ENCODE measurements at places on chromosomes 2 and 18.

- no peak for DNase-seq
Measured at GRCh38 chr2:200968162-200968561, 4.7 kb upstream of the ORC2 start.

GRCh38 chr2:134505446-134505845 lies 213.4 kb downstream of the TMEM163 start:
- DNase-seq, result no peak

GRCh38 chr2:234706086-234706485 lies 209.2 kb upstream of the ARL4C start:
- no peak for DNase-seq

DNA sequence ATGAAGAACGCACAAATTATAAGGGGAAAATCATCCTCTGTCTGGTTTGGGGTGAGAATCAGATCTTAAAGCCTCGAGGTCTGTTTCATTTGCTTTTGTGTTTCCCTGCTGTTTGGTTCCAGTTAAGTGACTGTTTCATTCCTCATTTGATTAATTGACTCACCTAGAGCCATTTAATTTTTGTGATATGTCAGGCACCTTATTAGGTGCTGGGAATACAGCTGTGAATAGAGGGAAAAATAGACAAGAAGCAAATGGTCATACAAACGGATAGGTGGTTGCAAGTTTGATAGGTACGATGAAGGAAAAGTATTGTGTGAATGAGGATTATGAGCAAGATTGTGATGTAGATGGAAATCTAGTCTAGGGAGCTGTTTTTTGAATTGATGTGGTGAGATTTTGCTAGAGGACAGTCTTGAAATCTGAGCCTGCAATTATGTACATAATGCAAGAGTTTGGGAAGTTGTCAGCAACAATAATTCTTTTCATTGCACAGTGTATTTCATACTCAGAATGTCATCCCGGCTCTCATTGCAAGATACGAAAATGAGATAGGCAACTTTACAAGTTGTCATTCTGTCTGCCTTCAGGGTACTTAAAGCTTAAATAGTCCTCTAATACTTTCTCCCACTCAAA lies 2.2 kb downstream of the ACSL3 start:
- DNase-seq, result no peak

DNA sequence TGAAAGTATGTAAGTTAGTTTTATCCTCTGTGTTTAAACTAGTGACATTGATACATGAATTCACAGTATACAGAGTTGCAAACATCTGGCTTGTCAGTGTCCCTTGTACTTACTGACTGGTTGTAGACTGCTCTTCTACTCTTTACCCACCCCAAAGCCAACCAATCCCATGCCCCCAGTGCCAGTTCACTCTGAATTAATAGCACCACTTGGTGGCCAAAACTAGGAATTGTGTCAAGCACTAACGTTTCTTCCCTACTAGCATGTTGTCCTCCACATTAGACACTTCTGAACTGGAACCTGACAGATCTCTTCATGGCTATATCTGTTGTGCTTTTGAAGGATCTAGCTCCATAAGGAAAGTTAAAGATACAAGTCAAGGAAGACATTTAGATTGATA lies 27.2 kb upstream of the OTX1 start:
- DNase-seq, result no peak

GRCh38 chr18:7760967-7761948 lies 194.1 kb downstream of the PTPRM start:
- DNase-seq, result no peak

DNA sequence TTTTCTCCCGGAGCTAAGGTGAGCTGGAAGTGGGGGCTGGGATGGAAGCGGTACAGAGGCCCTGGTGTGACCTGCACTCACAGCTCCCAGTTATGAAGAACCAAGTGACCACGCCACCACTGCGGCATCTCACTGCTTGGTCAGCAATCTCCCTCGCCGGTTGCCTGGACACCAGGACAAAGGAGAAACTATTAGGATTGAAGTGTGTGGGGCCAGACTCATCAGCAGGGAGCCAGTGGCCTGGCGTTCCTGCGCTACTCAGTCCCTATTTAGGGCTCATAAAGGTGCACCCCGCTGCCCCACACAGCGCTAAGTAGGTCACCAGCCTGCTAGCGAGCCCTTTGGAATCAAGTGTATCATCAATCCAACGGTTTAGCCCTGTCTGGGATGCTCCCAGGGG lies 82.9 kb downstream of the ZCCHC2 start:
- no peak for DNase-seq

DNA sequence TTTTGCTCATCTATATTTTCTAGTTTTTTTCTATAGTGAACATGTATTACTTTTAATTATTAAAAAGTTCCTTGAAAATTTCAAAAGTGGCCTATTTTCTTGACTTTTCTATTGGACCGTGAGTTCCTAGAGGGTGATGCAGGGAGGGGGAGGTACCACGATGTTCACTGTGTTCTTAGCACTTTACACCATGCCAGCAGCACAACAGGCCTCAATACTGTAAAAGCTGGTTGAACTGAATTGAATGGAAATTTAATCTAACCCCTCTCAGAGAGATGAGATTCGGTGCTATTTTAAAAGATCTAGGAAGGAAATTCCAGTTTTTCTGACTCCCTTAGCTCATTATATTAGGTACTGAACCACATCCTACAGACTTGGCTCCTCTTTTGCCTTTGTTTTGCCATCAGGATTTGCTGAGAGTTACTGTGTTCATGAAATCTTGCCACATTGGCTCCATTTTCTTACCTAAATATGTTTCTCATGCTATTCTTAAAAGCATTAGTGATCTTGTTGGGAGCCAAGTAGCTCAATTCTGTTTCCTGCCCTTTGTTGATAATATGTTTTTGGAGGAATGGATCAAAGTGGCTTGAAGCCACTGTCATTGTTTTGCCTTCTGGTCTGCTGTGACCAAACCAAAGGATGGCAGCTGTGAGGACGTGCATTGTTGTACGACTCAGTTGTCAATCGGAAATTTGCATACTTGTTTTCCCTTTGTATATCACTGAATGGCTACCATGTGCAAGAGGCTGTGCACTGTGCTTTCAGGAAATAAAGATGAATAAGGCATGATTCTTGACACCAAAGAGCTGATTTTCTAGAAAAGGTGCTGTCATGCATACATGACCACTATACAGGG lies 25.3 kb downstream of the MYO1B start:
- DNase-seq, result no peak

GRCh38 chr2:176325732-176326131 lies 56.5 kb downstream of the MTX2 start:
- DNase-seq, result no peak

DNA sequence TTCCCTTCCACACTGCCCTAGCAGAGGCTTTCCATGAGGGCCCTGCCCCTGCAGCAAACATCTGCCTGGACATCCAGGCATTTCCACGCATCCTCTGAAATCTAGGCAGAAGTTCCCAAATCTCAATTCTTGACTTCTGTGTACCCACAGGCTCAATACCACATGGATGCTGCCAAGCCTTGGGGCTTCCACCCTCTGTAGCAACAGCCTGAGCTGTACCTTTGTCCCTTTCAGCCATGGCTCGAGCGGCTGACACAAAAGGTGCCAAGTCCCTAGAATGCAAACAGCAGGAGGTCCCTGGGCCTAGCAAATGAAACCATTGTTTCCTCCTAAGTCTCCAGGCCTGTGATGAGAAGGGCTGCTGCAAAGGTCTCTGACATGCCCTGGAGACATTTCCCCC lies 744.5 kb upstream of the LINC00305 start:
- DNase-seq, result no peak

DNA sequence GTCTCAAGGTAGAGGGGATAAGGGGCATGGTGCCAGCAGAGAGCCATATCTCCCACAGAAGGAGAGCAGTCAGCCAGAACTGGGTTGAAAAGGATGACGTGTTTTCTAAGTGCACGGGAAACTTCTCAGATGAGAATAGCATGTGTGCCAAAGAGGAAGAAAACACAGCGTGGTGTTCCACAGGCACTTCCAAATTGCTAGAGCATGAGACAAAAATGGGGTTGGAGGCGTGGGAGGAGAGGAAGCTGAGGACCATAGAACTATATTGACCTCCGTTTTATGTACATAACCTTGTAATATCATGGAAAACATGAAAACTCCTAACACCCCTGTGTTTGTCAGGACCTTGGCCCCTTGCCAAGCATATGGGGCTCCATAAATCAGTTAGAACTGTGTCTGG lies 682.7 kb upstream of the RAB6C start:
- DNase-seq, result no peak

DNA sequence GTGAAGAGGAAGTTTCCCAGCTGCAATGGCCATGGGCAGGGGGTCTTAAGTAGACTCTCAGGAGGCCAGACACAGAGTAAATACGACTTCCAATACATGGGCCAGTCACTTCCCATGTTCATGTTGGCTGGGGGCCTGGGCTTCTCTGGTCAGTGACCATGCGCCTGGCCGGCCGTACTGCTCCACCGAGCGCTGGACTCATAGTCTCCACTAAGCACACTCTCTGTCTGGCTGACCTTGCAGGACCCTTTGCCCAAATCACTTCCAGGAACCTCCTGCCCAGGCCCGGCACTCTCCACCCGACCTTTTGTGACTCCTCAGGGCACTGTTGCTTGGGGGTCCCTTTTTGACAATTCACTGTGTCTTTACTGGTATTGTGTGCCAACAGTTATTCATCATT lies 69.3 kb downstream of the SOWAHC start:
- no peak for DNase-seq

- DNase-seq, result no peak
Measured at GRCh38 chr18:45667056-45667736, 51.9 kb downstream of the SLC14A2 start.

- DNase-seq, result no peak
Measured at GRCh38 chr2:189261916-189262315, 82.4 kb upstream of the COL5A2 start.

GRCh38 chr2:26178246-26178645 lies 5.4 kb downstream of the GAREM2 start:
- no peak for DNase-seq

DNA sequence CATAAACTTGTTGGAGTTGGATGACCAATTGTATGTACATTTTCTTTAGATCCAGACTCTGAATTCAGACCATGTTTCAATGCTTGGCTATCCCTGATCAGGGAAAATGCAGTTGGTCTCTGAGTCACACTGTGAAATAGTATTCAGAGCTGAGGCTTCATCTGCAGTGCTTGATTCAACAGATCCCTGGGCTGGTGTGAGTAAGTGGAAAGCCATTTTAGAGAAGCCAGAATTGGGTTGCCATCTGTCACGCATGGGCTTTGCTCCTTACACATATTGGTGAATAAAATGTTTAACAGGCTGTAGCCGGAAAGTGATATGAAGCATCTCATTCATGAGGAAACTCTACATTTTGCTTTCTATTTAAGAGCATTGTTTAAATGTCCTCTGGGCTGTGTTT lies 50.0 kb upstream of the ACYP2 start:
- DNase-seq, result no peak

DNA sequence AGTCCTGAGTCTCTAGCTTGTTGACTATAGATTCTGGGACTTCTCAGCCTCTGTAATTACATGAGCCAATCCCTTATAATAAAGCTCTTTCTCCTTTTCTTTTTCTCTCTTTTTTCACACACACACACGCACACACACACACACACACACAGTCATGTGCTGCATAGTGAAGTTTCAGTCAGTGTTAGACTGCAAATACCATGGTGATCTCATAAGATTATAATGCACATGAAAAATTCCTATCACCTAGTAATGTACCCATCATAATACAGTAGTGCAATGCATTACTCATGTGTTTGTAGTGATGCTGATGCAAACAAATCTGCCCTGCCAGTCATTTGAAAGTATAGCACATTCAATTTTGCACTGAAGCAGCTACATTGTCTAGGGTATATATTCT lies 558.2 kb downstream of the SUCLG1 start:
- no peak for DNase-seq

GRCh38 chr2:60634438-60634837 lies 81.0 kb upstream of the BCL11A start:
- no peak for DNase-seq

DNA sequence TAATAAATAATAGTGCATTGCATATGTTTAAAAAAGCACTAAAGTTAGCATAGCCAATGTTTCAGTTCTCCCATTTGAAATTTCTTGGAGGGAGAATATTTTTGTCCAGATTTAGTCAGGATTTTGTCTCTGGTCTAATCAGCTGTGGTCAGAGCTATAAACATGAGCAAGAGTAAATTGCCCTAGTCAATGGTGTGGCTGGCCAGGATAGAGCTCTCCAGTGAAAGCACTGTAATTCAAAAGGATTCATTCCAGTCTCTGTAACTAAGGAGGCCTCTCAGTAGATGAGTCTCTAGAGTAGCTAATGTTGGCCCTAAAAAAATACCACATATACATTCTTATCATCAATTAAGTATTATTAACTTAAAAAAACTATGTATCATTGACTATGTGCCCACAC lies 241.6 kb downstream of the CDCA7 start:
- no peak for DNase-seq

- DNase-seq, result no peak
Measured at GRCh38 chr2:88307817-88308216, 137.7 kb downstream of the THNSL2 start.

DNA sequence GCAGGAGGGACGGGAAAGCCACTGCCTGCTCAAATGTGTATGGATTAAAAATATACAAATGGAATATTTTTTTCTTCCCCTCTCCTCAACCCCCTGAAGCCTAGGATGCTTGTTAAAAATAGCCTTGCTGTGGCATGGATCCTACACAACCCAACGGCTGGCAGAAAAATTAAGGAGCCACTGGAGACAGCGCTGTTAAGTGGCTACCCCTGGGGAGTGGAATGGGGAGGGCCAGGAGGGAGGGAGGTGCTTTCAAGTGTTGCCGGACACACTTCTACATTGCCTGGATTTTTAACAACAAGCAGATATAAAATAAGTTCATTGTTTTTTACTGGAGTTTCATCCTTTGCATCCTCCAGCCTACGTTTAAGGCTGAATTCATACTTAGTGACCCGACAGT lies 66.6 kb downstream of the ZBTB7C start:
- DNase-seq, result no peak

DNA sequence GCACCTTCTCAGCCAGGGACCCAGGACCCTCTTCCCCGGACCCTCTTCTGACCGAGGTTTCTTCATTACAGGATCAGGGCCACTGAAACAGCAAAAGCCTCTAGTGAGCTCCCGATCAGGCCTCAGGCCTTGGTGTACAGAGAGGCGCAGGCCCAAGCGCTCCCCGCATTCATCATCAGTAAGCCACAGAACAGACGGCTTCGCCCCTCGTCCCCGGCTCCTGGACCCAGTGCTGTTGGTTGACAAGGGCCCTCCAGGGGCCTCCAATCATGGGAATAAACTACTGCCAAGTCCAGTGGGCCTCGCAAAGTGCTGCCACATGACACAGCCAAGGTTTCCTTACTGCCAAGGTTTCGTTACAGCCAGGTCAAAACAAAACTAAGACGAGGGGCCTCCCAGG lies 111.4 kb downstream of the ZNF516 start:
- no peak for DNase-seq

DNA sequence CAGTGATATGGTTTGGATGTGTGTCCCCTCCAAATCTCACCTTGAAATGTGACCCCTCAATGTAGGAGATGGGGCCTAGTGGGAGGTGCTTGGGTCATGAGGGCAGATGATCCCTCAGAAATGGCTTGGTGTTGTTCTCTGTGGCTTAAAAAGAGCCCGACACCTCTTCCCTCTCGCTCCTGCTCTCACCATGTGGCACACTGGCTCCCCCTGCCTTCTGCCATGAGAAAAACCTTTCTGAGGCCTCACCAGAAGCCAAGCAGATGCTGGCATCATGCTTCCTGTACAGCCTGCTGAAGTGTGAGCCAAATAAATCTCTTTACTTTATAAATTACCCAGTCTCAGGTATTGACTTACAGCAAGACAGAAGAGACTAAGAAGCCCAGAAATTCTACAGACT lies 357.1 kb downstream of the NRXN1 start:
- DNase-seq, result no peak

GRCh38 chr18:26335571-26336487 lies 109.6 kb downstream of the TAF4B start:
- no peak for DNase-seq

GRCh38 chr18:2424420-2424819 lies 146.9 kb downstream of the METTL4 start:
- DNase-seq, result no peak
